Foreskin fibroblast (primary cell): ENCODE measurements at places on chromosomes 16 and 17.

DNA sequence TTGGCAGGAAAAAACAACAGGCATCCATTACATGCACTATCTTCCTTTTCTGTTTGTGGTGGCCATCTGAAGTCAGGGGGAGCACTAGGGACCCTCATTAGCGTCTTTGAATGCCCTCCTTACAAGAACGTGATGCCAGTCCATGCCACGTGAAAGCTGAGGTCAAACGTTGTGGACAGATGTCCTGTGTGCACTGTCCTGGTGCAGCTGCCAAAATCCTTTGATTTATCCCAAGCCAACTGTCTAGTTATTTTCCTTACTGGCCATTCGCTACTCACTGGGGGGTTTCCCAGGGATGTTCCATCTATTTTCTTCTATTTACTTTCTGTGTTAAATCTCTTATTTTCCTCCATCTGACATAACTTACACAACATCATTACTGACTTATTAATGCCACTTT lies 135.7 kb downstream of the ABCA8 start:
- no peak for DNase-seq

DNA sequence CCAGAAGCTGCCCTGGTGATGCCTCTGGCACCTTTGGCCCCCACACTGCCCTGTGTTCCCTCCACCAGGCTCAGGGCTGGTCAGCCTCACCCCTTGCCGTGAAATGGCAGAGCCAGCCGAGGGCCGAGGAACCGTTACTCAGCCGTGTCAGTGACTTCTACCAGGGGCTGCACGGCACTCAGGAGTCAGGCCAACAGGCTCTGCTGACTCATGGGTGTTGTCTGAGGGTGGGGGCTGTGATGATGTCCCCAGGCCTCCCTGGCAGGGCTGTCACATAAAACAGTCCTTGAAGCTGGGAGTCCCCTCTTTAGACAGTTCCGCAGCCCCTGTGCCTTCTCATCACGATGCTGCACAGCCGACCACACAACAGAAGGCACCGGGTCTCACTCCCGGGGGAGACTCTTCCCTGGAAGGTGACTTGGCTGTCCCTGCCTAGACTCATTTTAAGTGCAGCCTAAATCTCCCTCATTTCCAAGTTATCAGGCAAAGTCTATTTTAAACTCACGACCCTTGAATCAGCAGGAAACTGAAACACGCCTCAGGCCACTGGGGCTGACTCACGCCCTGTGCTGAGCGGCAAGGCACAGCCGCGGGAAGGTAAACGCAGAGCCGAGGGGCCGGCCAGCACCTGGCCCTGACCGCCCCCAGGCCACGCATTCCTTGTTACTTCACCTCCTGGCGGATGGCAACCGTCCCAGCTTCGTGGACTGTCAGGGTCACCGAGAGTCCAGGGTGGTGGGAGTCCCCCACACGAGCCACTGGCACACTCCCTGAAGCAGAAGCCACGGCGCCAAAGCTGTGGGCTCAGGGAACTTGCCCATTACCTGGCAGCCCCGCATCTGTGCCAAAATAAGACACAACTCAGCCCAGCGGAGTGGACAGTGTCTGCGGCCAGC lies 102.6 kb downstream of the ZNF778 start:
- peak; percentile 92 for DNase-seq

GRCh38 chr17:57927048-57927723 lies 28.0 kb downstream of the CUEDC1 start:
- DNase-seq = peak; percentile 77

- no peak for DNase-seq
Observed at GRCh38 chr16:52953215-52953614, 99.5 kb downstream of the CHD9NB start.

DNA sequence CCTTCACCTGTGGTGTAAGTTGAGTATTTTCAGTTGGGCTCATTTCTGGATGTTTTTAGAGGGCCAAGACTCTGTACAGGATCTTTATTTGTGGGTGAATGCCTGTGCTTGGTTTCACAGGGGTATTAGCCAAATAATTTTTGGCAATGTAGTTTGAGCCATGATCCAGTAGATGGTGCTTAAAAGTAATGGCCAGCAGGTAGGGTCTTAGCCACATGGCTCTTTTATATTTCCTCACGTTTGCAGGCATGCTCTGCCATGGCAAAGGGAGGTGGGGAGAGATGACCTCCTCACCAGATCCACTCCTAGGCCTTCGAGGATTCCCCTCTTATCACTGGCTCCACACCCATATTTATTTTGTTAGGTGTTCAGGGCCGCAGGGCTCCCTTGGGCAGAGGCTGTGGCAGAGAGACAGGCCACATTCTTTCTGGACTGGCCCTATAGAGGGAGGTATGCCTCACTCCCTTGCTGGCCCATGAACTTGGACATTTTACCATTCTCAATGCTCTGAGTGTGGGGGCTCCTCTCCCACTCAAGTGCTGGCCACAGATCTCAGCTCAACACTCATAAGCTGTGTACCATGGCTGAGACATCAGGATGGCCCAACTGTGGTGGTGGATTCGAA lies 417.1 kb downstream of the XYLT1 start:
- DNase-seq = no peak

DNA sequence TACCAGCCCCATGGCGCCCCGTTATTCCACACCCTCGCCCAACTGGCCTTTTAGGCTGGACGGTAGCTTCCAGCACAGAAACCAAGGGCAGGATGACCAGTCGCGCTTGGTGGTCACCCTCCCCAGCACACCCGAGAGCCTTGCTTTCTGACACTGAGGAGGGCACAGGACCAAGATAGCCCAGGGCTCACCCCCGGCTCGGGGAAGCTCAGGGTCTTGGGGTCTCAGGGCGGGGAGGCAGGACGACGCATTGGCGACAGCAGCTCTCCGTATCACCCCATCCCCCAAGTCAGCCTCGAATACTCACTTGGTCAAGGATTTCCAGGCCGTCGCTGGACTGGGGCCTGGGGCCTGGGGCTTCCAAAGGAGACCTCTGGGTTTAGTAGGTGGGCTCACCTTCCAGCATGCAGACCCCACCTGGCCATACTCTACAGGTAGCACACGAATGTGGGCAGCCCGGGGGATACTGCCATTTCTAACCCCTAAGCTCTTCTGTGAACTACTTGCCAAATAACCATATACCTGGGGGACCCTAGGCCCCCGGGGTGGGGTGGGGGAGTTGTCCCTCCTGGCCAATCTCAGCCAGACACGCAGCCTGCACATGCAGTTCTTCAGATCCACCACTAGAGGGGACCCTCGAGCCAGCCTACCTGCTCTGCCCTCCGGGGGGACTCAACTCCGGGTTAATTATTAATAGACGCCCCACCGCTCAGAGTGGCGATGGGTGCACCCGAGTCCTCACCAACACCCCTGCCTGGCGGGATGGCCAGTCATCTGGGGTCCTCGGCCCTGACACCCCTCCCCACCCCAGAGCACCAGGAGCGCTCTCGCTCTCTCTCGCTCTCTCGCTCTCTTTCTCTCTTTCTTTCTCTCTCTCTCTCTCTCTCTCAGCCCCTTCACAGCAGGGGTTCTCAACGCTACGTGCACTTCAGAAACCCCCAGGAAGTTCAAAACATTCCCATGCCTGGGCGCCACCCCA lies 30.0 kb downstream of the TBC1D16 start:
- DNase-seq = no peak

DNA sequence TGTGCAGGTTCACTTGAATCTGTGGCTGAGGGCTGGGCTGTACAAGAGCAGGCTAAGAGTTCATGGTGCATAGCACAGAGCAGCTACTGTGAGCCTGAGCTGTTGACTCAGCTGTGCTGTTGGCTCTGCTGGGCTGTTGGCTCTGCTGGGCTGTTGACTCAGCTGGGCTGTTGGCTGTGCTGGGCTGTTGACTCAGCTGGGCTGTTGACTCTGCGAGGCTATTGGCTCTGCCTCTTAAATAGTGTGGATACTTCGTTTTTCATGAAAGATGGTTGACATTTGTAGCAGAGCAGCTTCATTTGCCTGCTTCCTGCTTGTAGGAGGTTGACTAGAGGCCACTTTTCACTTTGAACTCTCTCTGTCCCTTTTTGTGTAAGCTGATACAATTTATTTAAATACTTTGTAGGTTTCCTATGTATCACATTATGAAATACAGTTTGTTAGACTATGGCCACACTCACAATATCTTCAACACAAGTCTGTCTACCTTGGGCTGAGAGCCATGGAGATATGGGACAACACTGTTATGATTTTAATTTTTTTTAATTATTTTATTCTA lies 40.3 kb upstream of the CCNF start:
- DNase-seq = peak; percentile 71

- DNase-seq = no peak
Observed at GRCh38 chr16:12548270-12548983, 255.3 kb downstream of the CPPED1 start.

DNA sequence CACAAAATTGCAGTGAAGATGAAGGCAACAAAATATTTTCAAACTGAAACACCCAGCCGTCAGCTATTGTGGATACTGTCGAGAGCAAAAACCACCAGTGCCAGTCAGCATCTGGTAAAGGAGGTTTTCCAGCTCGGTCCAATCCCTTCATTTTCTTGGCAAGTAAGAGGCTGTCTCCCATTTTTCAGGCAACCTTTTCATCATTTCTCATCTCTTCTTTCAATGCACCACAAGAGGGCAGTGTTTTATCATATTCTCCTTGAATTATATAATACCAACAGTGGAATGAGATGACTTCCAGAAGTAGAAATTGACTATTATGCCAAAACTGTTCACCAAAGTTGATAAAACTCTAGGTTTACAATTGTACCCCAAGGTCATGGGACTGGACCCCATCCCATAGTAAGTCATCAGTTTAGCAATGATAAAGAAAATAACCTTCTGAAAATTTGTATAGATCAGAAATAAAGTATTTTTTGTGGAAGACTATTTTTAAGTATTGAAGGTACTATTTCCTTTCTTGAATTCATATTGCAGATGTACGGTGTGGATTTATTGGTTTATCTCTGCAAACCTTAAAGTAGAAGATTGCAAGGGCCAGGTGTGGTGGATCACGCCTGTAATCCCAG lies 16.8 kb downstream of the NQO1 start:
- DNase-seq = peak; percentile 52

DNA sequence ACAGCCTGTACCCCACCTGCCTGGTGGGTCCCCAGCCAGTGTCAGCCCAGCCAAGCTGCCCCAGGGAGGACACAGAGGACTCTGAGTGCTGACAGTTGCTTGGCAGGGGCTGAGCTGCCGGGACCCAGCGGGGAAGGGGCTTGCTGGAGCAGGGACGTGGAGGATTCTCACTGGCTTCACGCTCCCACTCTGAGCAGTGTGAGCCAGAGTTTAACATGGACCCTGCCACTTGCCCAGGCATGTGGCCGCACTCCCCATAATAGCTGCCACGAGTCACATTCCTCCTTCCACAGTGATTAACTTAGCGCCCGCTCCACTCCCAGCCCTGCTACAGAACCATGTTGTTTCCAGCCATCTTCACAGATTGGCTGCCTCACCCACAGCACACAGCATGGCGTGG lies 31.2 kb downstream of the SREBF1 start:
- DNase-seq = peak; percentile 46

- no peak for DNase-seq
Observed at GRCh38 chr16:82882982-82883835, 256.4 kb downstream of the CDH13 start.

DNA sequence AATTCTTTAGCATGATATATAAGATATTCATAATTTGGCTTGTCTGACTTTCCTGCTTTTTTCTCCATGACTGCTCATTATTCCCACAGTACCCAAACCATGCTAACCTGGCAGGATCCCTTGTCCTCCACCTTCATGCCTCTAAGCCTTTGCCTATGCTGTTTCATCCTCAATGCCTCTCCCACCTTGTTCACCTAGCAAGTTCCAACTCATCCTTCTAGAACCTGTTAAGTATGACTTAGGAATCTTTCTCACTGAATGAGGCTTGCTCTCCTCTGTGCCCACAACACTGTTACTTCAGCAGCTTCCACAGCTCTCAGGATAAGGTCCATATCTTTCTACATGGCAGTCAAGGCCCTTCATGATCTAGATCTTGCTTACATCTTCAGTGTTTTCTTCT lies 34.0 kb downstream of the CA10 start:
- DNase-seq = no peak

- DNase-seq = no peak
Observed at GRCh38 chr16:89056592-89056991, 37.1 kb upstream of the ACSF3 start.

DNA sequence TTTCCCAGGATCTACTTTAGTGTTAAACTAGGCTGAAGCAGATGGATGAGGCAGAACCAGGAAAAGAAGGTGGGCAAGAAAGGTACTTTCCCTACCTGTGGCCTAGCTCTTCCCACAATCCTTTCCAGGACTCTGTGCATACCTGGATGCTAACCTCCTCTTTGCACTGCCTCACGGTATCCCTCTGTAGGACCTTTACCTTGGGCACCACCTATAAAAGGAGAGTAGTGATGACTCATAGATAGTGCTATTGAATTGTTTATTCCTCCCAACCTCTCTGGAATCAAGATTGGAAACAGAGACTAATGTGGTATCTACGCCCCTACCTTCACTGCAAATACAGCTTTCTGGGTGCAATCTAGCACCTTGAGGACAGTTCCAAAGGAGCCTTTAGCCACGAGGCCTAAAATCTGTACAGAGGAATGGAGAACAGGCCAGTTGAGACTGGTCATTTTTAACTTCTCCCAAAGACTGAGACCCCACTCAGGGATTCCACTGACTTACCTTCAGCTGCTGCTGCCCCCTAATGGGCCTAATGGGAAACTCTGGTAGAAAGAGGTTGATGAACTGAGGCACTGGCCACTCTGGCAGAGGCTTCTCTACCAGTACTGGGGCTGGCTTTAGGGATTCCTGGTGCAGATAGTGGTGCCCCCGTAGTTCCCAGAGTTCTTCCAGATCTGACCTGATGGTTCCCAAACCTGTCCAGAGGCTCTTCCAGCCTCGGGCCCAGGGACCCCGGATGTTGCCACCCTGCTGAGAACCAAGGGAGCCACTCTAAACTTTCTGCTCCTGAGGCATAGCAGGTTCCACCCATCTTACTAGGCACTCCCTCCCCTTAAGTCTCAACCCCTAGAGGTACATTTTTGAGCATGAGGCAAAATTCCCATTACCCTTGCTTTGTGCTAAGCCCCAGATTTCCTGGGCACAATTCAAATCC lies 781 bp downstream of the RSKR start:
- DNase-seq = peak; percentile 48

GRCh38 chr16:85860413-85861094 lies 38.4 kb upstream of the IRF8 start:
- DNase-seq = no peak

DNA sequence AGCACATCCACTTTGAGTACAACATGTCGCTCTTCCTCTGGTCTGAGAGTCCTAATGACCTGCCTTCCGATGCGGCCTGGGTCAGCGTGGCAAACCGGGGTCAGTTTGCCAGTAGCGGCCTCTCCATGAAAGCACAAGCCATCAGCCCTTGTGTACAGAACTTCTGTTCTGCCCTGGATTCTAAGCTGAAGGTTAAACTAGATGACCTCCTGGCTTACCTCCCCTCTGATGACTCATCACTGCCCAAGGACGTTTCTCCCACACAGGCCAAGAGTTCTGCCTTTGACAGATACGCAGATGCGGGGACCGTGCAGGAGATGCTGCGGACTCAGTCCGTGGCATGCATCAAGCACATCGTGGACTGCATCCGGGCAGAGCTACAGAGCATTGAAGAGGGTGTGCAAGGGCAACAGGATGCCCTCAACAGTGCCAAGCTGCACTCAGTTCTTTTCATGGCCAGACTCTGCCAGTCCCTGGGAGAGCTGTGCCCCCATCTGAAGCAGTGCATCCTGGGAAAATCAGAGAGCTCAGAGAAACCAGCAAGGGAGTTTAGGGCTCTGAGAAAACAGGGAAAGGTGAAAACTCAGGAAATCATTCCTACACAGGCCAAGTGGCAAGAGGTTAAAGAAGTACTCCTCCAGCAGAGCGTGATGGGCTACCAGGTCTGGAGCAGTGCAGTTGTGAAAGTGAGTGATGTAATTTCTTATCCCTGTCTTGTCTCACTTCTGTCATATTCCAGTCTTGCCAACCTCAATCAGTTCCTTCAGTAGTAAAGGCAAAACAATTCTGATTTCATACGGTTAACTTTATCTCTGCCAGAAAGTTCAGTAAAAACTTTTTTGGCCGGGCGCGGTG lies 8.6 kb downstream of the COG1 start:
- no peak for DNase-seq
